ENCODE measurements at places on chromosomes 2 and 18. TPM values are rescaled to one million over a fixed set of nuclear protein-coding genes. Genes with fewer than 3 reads are reported as not detected.
A peak's percentile ranks its signal among the peaks of the same experiment; 100 is the strongest.

The IL1F10 gene
- total RNA-seq, result not detected

- H3K27me3 ChIP-seq, result no peaks in the 10 kb centered on the region
- H3K27ac ChIP-seq, result no peak overlapping the region
Observed at GRCh38 chr2:187034434-187034833, 185.5 kb upstream of the ZSWIM2 start.

GRCh38 chr2:241734467-241735208 is at the start of gene D2HGDH:
TSS of gene D2HGDH (plus strand) at chr2:241734630. CDS start at chr2:241735225, 595 bp downstream.
- no peaks in the 10 kb centered on the region for H3K27me3 ChIP-seq
- DNase-seq, result peak; percentile 96
- H3K27ac ChIP-seq, result no peak within 1 kb of the TSS
- H3K36me3 ChIP-seq, result peaks cover 8% of the 10 kb centered on the region

DNA sequence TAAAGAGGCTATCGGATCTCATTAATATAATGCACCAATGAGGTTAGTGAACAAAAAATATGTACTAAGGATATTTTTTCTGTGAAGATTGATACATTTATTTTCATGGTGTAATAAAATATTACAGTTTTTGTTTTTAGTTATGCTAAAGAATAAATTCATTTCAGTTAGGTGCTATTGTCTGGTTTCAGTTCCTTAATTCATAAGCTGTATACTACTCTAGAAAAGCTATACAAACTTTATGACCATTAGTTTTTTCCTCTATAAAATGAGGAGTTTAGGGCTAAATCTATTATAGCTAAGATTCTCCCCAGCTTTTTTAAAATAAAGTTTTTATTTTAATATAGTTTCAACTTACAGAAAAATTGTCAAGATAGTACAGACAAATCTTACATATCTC is 1311.7 kb upstream of the NXPH2 start:
- no peak overlapping the region for H3K27ac ChIP-seq
- H3K27me3 ChIP-seq, result no peaks in the 10 kb centered on the region
- no peak for DNase-seq
- no peaks in the 10 kb centered on the region for H3K36me3 ChIP-seq
- H3K4me3 ChIP-seq, result no peak overlapping the region
- H3K4me1 ChIP-seq, result no peaks in the 10 kb centered on the region

DNA sequence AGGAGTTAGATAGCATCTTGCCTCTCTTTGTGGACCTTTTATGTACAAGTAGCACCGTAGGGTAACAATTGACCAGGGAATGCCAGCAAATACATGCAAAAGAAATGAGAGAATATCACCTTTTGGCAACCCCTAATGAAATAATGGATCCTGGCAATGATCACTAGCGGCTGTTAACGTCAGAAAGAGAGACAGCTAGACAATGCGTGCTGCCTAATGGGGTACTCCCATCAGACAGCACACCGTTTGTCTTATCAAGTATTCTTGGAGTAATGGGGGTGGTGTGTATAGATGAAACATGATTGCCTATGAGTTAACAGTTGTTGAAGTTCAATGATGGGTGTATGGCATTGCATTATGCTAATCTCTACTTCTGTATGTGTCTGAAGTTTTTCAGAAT is 1.6 kb downstream of the ELAC1 start:
- H3K27ac ChIP-seq, result peak overlapping the region; percentile 74
- DNase-seq, result no peak
- H3K36me3 ChIP-seq, result peaks cover 7% of the 10 kb centered on the region
- H3K4me1 ChIP-seq, result peaks cover 42% of the 10 kb centered on the region
- no peaks in the 10 kb centered on the region for H3K27me3 ChIP-seq
- H3K4me3 ChIP-seq, result peak overlapping the region; percentile 94
